ENCODE measurements at places on chromosomes 13 and 19. TPM values are rescaled to one million over a fixed set of nuclear protein-coding genes. Genes with fewer than 3 reads are reported as not detected.

Gene VMAC
- polyA plus RNA-seq = 4.3 TPM

DNA sequence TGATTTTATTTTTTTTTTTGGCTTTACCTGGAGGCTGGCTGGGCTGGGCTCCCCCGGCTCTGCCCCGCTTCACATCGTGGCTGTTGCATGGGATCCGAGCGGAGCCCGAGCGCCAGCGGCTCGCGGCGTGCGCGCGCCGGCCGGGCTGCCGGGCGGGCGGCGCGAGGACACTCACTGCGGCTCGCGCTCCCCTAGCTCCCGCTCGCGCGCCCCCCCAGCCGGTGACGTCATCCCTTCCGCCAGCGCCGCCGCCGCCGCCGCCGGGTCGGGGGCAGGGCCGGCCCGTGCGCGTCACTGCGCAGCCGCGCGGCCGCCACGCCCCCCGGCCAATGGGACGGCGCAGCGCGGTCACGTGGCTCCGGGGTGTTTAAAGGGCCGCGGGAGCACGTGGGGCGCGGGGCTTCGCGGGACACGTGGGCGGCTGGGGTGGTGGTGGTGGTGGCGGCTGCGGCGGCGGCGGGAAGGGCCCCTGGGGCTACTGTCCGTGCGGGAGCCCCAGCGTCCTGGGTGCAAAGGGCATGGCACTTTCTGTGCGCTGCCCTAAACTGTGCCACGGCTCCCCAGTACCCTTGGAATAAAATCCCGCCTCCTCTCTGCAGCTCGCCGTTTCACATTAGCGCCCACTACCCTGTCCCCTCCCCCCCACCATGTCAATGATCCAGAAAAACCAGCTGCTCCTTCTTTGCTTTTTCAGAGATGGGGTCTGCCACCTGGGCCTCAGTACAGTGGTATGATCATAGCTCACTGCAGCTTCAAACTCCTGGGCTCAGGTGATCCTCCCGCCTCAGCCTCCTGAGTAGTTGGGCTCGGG, at the start of gene PTPRS:
Gene PTPRS (minus strand): TSS at position 176 of the 811 bp plus-strand sequence. CDS start 54,672 bp downstream, outside the sequence.
- DNase-seq = peak; percentile 13

GRCh38 chr13:38417727-38418126, 68.1 kb downstream of the UFM1 start:
- no peak for DNase-seq

GRCh38 chr13:53004573-53004972, 24.0 kb upstream of the OLFM4 start:
- no peak for DNase-seq

GRCh38 chr19:10418485-10419199, 1.7 kb upstream of the PDE4A start:
- no peak for DNase-seq

- no peak for DNase-seq
These were observed 2.0 kb upstream of the KLF12 start for GRCh38 chr13:74136084-74136658.

DNA sequence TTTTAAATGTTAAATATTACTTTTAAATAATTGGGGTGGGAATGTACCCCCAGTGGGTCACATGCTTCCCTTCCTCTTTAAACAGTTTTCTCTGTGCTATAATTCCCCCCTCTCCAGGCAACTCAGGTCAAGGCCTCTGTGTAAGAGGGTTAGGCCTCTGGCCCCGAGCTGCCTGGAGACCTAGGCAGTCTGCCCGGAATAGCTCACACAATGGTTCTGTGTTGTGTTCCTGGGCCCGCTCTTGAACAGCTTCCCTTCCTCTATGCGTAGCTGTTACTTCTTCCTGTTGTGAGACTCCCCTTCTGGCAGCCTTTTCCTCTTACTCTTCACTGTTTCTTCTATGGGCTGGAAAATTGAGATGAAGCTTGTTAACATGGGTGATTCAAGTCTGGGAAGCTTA, 14.8 kb upstream of the ZNF492 start:
- no peak for DNase-seq

- no peak for DNase-seq
These were observed 330.6 kb downstream of the ATP8A2 start for GRCh38 chr13:25702386-25702785.

Gene KLK5
- polyA plus RNA-seq = not detected

Gene IGFL3
- polyA plus RNA-seq = not detected

DNA sequence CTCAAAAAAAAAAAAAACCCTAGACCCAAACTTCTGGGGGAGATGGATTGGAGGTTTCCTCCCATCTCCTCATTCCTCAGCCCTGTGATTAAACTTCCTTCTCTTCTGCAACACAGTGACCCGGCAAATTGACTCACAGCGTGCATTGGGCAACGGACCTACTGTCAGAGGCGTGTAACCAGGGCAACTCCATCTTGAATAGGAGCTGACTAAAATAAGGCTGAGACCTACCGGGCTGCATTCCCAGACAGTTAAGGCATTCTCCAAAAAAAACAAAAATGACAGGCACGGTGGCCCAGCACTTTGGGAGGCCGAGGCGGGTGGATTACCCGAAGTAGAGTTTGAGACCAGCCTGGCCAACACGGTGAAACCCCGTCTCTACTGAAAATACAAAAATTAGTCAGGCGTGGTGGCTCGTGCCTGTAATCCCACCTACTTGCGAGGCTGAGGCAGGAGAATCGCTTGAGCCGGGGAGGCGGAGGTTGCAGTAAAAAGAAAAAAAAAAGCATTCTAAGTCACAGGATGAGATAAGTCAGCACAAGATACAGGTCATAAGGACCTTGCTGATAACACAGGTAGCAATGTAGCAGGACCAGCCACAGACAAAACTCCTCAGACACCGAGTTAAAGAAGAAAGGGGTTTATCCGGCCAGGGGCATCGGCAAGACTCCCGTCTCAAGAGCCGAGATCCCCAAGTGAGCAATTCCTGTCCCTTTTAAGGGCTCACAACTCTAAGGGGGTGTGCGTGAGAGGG, 5.4 kb upstream of the NLRP7 start:
- DNase-seq = no peak

- DNase-seq = peak; percentile 25
These were observed 17.8 kb downstream of the SULT2B1 start for GRCh38 chr19:48569814-48570213.

GRCh38 chr19:55640577-55641425, at the start of gene ZNF580:
ZNF580 (plus strand) TSS chr19:55641002; CDS start chr19:55642509, 1,507 bp downstream.
- DNase-seq = no peak

DNA sequence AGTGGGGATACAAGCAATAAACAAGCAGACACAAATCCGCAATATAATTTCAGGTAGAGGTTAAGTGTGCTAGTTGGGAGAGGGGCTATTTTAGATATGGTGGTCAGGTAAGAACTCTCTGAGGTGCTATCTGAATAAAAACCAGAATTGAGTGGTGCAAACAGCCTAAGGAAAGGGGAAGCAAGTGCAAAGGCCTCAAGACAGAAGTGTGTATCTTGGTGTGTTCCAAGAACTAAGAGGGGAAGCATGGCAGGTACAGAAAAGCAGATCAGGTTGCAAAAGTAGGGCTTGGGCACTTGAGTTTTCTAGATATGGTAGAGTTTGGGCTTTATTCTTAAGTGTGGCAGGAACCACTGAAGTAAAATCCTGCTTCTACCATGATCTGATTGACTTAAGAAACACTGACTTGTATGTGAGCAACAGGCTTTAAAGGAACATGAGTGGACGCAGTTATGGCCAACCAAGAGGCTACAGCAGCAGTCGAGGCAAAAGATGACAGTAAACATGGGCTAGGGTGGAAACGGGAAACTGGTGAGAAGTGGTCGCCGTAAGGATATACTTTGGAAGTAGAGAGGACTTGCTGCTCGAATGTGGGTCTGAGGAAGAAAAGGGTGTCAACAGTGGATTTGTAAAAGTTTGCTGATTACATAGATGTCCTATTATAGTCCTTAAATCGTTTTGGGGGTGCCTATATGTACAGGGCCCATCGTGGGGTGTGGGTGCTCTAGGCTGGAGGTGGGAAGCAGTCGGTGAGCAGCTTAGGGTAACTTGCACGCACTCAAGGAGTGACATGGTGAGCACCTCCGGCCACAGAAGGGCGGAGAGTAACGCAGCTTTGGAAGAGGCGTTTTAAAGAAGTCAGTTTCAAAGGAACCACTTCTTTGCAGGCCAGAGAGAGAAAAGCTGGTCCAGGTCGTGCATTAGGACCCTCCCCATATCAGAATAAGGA, 677 bp downstream of the TGDS start:
- DNase-seq = no peak

GRCh38 chr13:21894703-21895699, 224.1 kb downstream of the FGF9 start:
- DNase-seq = no peak

GRCh38 chr19:10961073-10961860, 437 bp downstream of the SMARCA4 start:
- DNase-seq = no peak

Gene COX6B2
- 0.15 TPM for polyA plus RNA-seq

DNA sequence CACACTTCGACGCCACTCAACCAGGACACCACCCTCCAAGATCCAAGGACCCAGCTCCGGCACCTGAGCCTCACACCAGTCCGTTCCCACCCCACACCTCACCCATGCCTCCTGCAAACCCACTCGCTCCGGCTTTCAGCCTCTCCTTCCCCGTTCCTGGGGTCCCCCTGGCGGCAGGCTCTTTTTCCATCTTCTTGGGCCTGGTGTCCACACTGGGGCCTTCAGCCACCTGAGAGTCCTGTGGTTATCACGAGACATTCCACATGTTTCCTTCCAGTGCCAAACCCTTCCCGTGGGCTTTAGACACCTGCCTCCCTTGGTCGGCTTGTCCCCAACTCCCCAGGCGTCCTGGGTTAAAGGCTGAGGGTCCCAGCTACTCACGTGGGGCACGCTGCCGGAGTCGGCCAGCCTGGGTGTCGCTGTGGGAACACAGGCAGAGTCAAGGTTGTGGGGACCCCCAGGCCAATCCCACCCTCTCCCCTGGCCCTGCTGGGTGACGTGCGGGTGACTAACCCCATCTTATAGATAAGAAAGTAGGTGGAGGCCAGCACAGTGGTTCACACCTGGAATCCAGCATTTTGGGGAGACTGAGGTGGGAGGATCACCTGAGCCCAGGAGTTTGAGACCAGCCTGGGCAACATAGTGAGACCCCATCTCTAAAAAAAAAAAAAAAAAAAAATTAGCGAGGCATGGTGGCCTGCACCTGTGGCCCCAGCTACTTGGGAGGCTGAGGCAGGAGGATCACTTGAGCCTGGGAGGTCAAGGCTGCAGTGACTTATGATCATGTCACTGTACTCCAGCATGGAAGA, 1.9 kb downstream of the JSRP1 start:
- no peak for DNase-seq

Gene ZNF554
- 5.3 TPM for polyA plus RNA-seq

Gene PRSS57
- polyA plus RNA-seq = 0.44 TPM

Gene SHKBP1
- polyA plus RNA-seq = 18.3 TPM

GRCh38 chr13:105874814-105875213, 660.6 kb downstream of the EFNB2 start:
- DNase-seq = no peak

GRCh38 chr13:27296496-27296895, 25.9 kb downstream of the RASL11A start:
- DNase-seq = no peak

Gene DMKN
- polyA plus RNA-seq = 0.59 TPM

- no peak for DNase-seq
These were observed 1586.1 kb downstream of the OLFM4 start for GRCh38 chr13:54614726-54615125.

DNA sequence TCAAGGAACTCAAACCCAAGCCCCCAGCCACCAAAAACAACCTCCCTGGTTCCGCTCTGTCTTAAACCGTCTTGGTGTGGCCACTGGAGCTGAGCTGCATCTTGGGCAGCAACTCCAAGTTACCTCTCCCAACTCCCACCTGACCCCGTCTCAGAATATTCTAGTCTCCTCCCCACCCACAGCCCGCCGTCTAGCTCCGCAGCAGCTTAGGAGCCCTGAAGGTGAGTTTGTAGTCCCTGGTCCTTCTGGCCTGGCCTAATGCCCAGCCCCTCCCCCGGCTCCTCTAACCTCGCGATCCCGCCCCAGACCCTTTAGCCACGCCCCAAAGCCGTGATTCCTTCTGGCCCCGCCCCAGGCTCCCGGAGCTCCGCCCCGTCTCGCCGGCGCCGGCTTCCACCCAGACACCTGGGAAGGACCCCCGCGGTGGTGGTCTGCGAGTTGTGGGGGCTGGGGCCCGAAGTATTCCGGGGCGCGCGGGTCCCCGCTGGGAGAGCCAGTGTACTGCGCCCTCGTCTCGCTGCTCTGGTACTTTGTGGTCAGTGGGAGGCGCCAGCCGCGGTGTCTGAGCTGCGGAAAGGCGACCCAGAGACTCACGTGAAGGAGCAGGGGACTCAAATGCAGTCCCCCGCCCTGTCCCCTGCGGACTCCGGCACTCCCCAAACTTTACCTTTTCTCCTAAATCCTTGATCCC, 2.5 kb upstream of the LHB start:
- DNase-seq = no peak

DNA sequence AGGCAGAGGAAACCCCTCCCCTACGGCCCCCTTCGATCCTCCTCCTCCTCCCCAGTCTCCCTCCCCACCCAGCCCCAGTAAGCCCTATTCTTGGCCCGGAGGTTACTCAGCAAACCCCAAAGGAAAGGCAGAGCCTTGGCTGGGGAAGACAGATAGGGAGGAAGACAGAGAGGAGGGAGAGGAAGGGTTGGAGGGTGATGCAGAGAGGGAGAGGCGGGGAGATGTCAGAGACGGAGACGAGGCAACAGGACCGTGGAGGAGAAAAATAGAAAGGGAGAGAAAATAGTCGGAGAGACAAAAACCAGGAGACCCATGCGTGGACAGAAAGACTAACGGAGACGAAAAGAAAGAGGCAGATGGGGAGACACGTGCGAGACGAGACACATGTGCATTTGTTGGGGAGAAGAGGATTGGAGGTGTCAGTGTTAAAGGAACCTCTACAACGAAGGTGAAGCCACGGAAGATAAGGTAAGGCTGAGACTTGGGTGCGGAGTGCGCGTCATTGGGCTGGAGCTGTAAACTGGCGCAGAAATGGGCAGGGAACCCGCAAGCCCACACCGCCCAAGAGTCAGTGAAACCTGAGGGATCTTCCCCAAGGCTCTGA, 2.9 kb downstream of the TGFB1 start:
- no peak for DNase-seq

GRCh38 chr13:30119476-30119875, 187.9 kb downstream of the KATNAL1 start:
- DNase-seq = no peak

Gene MCF2L
- 22.5 TPM for polyA plus RNA-seq

Gene LILRB2
- polyA plus RNA-seq = 1.9 TPM

DNA sequence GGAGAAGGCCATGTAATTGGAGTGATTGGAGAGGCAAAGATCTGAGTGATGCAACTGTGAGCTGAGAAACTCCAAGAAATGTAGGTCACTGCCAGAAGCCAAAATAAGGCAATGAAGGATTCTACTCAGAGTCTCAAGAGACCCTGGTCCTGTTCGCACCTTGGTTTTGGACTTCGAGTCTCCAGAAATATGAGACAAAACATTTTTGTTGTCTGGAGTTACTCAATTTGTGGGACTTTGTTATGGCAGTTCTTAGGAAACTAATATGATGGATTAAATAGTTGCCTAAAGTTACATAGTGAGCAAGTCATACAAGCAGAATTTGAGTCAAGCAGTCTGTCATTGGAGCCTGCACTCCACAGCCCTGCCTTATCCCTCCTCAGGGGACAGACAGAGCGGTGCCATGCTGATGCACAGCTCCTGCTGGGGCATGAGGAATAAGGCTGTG, 104.2 kb downstream of the ITGBL1 start:
- DNase-seq = no peak

Gene ZNF471
- polyA plus RNA-seq = 16.0 TPM

- DNase-seq = no peak
These were observed 135.6 kb downstream of the SLC7A1 start for GRCh38 chr13:29459813-29460355.

Gene PCDH20
- polyA plus RNA-seq = 1.3 TPM
